ENCODE measurements at places on chromosomes 1 and 21. TPM values are rescaled to one million over a fixed set of nuclear protein-coding genes. Genes with fewer than 3 reads are reported as not detected.
A peak's percentile ranks its signal among the peaks of the same experiment; 100 is the strongest.

ICOSLG gene
- total RNA-seq = 6.0 TPM

NIPAL3 gene
- total RNA-seq = 28.6 TPM

RSPO1 gene
- total RNA-seq = not detected

OR2L13 gene
- not detected for total RNA-seq

LRRIQ3 gene
- total RNA-seq = 0.46 TPM

FOXO6 gene
- total RNA-seq = 0.11 TPM

- DNase-seq = no peak
- no peaks in the 10 kb centered on the region for H3K36me3 ChIP-seq
- H3K27me3 ChIP-seq = peaks cover 15% of the 10 kb centered on the region
- H3K4me3 ChIP-seq = no peak overlapping the region
Observed at GRCh38 chr1:162627662-162628296, 4.5 kb upstream of the DDR2 start.

DNA sequence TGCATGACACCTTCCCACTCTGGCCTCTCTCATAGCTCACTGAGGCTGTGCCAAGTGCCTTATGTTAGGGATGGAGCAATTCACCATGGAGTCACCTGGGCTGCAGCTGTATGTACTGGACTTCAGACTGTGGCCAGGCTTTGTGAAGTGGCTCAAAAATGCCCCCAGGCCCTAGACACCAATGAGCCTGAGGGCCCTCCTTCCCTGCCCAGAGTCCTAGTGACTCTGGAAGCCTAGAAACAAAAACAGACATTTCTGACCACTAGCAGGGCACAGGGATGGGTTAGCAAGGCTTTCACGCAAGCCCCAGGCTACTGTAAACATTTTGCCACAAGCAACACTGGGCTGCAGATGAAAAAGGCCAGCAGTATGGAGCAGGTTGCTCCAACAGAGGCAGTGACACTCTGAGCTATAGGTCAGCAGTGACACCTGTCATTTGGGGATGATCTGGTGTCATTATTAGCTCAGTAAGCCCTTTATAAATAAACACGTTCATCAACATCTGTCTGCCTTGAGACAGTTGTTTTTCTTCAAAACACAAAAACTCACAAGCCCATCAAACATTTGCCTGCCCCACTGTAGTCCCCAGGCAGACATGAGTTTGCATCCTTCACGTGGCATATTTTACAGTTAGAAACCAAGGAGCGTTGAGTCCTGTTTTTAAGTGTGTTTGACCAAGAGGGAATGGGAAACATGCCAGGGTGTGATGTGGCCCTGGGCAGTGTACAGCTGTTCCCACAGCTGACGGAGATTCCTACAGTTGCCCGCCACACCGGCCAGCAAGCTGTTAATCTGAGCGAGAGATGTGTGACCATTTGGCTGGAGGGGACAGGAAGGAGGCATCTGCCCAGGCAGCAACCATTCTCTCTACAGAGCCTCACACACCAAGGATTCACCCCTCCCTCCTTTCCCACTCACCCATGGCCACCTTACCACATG, 66.8 kb downstream of the KCNN3 start:
- H3K4me1 ChIP-seq = no peaks in the 10 kb centered on the region
- H3K27me3 ChIP-seq = peaks cover 28% of the 10 kb centered on the region
- no peak for DNase-seq
- H3K4me3 ChIP-seq = no peak overlapping the region
- H3K27ac ChIP-seq = no peak overlapping the region

DNA sequence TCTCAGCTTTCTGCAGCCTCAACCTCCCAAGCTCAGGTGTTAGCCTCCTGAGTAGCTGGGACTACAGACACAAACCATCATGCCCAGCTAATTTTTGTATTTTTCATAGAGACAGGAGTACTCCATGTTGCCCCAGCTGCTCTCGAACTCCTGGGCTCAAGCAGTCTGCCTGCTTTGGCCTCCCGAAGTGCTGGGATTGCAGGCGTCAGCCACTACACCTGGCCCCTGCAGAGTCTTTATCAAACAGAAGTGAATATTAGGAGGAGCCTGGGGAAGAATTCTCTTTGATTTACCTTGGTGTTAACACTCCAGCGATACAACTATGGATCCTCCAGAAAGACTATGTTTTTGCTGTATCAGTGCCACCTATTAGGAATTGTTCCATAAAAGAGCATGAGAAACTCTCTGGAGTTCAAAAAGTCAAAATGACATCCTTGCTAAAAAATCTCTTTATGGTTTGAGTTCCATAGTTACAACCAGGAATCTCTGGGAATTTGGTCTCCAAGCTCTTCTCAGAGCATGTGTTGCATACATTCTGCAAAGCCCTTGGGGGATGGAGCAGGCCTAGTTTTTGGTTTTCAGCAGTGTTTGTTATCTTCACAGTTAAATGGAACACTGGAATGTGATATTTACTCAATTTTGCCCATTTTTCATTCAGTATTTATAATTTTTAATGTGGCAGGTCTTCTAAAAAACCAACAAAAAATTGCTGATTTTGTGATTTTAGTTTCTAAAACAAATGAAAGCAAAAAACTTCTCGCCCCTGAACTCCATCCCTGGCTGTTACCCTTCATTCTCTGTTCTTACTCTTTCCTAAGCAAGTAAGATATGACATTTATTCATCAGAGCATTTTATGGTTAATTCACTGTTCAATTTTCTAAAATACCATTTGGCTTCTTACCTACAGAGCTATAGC, 77.3 kb downstream of the OLFML2B start:
- H3K27me3 ChIP-seq = no peaks in the 10 kb centered on the region
- DNase-seq = no peak
- no peak overlapping the region for H3K4me3 ChIP-seq
- no peaks in the 10 kb centered on the region for H3K4me1 ChIP-seq

KIF2C gene
- 82.7 TPM for total RNA-seq

HMGCS2 gene
- not detected for total RNA-seq

THEM5 gene
- not detected for total RNA-seq

DNA sequence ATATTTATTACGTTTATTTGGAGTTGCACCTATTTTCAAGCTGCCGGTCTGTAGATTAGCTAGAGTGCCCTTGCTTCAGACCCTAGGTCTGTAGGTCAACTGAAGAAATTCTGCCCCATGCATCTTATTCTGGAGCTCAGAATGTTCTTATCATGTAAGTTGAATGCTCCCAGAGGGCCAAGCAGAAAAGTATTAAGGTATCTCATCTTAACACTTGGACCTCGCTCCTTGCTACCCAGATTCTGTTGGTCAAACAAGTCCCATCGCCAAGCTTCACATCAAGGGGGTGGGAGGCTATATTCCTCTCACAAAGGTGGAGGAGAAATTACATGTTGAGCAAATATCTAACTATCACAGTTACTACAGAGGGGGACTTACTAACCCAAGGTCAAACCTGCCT, 187.7 kb downstream of the C1orf94 start:
- H3K27ac ChIP-seq = no peak overlapping the region
- no peaks in the 10 kb centered on the region for H3K4me1 ChIP-seq
- H3K4me3 ChIP-seq = no peak overlapping the region
- DNase-seq = no peak

DNA sequence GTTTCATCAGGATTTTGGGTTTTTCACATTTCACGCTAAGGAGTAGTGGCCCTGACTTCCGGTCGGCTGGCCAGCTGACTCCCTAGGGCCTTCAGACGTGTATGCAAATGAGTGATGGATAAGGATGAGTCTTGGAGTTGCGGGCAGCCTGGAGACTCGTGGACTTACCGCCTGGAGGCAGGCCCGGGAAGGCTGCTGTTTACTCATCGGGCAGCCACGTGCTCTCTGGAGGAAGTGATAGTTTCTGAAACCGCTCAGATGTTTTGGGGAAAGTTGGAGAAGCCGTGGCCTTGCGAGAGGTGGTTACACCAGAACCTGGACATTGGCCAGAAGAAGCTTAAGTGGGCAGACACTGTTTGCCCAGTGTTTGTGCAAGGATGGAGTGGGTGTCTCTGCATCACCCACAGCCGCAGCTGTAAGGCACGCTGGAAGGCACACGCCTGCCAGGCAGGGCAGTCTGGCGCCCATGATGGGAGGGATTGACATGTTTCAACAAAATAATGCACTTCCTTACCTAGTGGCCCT, 23.1 kb upstream of the TNFRSF1B start:
- H3K4me1 ChIP-seq = peaks cover 37% of the 10 kb centered on the region
- H3K27ac ChIP-seq = peak overlapping the region; percentile 78
- no peak for DNase-seq
- no peaks in the 10 kb centered on the region for H3K27me3 ChIP-seq

- H3K36me3 ChIP-seq = no peaks in the 10 kb centered on the region
- DNase-seq = no peak
- H3K4me3 ChIP-seq = no peak overlapping the region
- no peaks in the 10 kb centered on the region for H3K4me1 ChIP-seq
Observed at GRCh38 chr1:74650561-74650960, 23.0 kb downstream of the ERICH3 start.

C1orf226 gene
- 0.05 TPM for total RNA-seq

- no peak overlapping the region for H3K4me3 ChIP-seq
- DNase-seq = no peak
- no peak overlapping the region for H3K27ac ChIP-seq
Observed at GRCh38 chr1:111399792-111400610, 27.5 kb downstream of the OVGP1 start.

TNFRSF1B gene
- 153 TPM for total RNA-seq

Data from activated T-helper 2 cell treated with anti-CD3 and anti-CD28 coated beads, Interferon-gamma antibody, Interleukin-2, Interleukin-4, amounts not matched to agents 10 μg/mL and 5 μg/mL and 100 μg/mL, durations not matched to agents 14 hours and 24 hours and 36 hours (primary cell).